ENCODE measurements at places on chromosomes 5 and 9.

DNA sequence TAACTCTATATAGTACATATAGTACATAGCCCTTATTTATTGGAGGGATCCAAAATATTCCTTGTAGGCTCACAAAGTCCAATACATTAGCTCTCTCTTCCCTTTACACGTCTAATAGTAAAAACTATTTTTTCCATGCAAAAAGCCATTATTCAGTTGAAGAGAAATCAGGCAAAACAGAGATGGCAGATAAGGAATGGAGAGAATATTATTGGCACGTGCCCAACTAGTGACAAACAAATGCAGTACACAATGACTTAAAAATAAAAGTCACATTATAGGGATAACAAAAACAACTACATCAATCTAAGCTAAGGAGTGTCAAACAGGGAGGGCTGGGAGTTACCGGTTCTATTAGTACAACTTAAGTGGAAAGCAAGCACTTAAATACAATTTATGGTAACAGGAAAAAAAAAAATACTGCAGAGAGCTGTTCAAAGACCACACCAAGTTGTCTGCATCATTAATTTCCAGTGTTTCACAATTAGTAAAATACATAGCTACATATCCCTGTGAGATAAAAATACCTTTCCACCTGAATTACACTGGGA lies 4.1 kb upstream of the SCAI start:
- DNase-seq: no peak

GRCh38 chr9:76036762-76037161 lies 146.3 kb downstream of the PCSK5 start:
- DNase-seq: no peak

DNA sequence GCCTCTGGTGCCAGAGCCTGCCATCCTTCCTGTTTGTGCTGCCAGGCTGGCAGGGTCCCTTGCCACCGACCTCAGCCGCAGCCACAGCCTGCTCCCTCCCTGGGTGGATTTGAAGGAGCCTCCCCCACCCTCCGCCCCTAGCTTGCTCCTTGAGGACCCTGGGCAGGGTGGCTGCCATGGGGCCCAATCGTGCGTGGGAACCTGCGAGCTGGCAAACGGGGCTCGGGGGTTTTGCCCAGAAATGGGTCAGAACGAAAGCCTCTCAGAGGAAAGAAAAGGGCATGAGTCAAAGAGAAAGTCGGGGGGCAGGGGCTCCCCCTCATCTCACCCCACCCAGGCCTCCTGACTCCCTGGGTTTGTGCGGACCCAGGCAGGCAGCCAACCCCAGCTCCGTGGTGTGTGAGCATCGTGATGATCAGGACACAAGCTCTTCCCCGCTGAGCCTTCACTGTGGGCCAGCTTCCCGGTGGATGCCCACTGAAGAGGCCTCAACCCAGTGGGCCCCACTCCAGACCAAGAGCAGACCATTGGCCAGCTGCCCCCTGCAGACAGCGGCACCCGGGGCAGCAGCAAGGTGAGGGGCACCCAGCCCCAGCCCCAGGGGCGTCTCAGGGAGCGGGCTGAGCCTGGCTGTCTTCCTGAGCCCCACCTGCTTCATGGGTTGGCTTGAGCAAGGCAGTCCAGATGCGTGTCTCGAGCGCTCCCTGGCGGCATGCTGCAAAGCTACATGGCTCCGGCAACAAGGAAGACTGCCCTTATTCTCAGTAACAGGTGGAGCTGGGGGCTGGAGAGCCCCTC lies 3.0 kb upstream of the FUT7 start:
- DNase-seq: peak; percentile 87

- DNase-seq: no peak
Observed at GRCh38 chr5:159257007-159257406, 6.1 kb upstream of the UBLCP1 start.

- no peak for DNase-seq
Observed at GRCh38 chr5:81226949-81227348, 6.2 kb upstream of the CKMT2 start.

DNA sequence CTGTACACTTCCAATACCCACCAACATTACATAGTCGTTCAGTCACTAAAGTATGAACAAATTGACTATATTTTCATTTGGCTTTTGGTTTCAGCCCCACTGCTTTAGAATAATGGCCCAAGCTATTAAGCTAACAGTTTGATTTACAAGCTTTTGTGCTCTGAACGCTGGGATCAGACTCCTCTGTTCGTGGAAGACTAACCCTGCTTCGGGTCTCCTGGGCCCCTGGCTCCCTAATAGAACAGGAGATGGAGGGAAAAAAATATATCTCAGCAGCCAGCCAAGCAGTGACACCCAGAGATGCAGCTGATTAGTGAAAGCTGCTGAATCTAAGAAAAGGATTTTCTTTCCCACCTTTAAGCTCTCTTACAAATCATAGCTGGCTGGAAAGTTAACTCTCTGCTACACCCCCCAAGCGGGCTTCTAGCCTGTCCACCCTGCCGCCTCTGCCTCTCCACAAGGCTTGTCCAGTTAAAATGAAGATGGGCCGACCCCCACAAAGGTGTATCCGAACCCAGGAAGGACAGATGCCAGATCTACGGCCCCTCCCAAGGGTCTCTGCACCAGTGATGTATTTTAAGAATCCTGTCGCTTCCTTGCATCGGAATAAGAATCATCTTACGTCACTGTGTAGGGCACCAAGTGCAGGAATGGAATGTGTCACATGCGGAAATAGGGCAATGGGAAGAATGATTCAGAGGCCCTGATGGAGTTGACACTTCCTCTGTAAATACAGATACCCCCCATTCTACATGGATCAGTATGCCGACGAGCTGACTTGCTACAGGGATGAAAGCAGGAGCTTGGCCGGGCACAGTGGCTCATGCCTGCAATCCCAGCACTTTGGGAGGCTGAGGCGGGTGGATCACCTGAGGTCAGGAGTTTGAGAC lies 33.4 kb upstream of the BARHL1 start:
- no peak for DNase-seq
